SIG-M5 (cell line): ENCODE measurements at places on chromosomes 16 and 17.

GRCh38 chr16:67676516-67676915, 9.9 kb downstream of the C16orf86 start:
- no peak for DNase-seq

DNA sequence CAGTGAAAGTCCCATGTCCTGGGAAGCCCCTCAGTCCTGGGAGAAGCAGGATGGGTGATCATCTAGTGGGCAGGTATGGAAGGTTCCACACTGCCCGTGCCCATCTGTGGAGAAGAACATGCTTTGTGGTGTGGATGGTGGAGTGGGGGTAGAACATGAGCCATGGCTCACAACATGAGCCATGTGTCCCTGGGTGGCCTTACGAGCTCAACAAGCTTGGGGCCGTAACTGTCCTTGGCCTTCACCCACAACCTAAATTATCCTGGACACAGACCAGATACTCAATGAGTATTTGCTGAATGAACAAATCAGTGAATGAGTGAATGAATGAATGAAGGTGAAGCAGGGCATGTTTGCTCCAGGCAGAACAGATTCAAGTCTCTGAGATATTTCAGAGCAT, 13.5 kb downstream of the SOX8 start:
- no peak for DNase-seq

- DNase-seq: no peak
Measured at GRCh38 chr16:1557576-1557975, 24.1 kb downstream of the TMEM204 start.

- DNase-seq: no peak
Measured at GRCh38 chr16:86403541-86404163, 106.7 kb upstream of the FOXF1 start.

GRCh38 chr16:26863931-26864330, 202.8 kb upstream of the C16orf82 start:
- no peak for DNase-seq

DNA sequence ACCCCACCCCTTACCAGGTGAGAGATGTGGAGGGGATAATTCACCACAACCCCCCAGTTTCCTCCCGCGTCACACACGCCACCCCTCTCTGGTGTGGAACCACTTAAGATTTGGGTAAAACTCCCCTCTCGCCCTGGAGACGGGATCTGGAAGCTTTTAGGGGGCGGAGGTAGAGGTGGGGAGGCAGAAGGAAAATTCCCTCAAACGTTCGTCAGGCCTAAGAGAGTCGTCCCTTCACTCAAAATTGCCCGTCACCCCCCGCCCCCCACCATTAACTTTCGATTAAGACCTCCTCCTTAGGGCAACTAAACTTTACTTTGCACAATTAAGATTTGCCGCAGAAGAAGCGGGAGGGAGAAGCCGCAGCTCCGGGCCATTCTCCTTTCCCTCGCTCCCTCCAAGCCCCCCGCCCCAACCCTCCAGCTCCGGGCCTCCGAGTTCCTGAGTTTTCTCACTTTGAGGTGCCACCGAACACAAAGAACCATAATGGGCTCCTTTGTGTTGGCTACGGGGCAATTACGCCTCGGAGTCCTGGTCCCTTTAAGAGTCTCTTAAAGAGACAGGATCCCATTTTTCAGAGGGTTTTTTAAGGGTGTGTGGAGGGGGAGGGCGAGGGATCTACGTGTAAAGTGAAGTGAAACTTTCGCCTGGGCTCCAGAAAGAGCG, 985 bp upstream of the FZD2 start:
- no peak for DNase-seq

GRCh38 chr17:36493956-36494355, 7.5 kb downstream of the ZNHIT3 start:
- no peak for DNase-seq

DNA sequence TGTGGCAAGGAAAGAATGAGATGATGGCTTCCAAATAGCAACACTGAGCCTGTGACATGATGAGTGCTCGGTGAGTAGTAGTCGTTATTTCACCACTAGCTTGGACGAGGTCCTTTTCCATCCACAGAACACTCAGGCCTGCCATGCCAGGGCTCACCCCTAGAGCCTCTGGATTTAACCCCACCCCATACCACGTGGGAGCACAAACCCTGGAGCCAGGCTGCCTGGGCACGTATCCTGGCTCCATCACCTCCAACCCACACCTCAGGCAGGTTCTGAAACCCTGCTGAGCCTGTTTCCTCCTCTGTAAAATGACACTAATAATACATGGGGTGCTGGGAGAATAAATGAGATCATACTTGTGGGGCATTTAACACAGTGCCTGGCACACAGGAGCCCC, 192.4 kb downstream of the KATNIP start:
- no peak for DNase-seq

DNA sequence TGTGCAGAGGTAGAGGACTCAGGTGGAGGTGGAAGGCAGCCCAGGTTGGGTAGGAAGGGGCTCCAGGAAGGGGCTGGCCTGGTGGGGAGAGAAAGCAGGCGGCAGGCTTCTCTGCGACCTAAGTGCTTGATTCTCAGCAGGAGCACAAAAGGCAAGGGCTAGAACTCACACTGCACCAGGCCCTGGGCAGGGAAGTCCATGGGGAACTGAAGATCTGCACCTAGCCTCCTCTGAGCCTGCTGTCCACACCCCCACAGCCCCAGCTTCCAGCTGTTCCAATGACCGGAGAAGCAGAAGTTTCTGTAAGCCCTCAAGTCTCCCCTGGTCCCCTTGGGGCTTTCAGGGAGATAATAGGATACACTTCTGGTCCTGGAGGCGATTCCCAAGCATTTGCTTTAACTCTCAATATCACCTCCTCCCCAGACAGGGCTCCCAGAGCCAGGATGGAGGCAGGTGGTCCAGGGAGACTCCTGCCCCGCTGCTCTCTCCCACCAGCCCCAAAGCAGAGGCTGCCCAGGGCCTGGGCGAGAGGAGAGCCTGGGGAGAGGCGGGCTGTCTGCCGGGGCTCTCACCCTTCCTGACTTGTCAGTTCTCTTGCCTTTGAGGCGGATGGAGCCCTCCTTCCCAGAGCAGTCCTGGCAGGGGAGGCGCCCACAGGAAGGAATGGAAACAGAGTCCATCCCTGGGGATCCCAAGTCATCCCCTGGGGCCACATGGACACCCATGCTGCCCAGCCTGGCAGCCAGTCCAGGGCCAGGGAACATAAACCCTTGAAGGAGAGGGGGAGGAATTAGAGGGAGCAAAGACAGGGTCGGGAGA, 126.0 kb downstream of the RBFOX3 start:
- DNase-seq: no peak

DNA sequence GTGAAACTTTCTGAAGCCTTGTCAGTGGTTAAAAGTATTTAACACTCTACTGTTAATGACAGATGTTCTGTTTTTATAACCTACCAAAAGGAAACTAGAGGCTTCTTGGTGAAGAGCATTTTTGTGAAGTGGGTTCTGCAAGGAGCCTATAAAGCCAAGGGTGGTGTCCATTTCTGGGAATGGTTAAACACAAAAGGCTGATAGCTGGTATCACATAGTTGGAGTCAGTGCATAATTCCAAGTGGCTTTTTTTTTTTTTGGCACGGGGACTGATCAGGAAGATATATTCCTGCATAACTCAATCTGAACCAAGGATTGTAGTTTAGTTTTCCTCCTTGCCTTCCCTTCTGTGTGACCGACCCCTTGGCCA, 27.6 kb upstream of the KPNB1 start:
- no peak for DNase-seq

- no peak for DNase-seq
Measured at GRCh38 chr17:73166731-73167581, 2.1 kb downstream of the SSTR2 start.

- DNase-seq: no peak
Measured at GRCh38 chr16:69927056-69927757, 23.9 kb upstream of the CLEC18A start.

- no peak for DNase-seq
Measured at GRCh38 chr16:74449470-74449869, 28.2 kb upstream of the CLEC18B start.

DNA sequence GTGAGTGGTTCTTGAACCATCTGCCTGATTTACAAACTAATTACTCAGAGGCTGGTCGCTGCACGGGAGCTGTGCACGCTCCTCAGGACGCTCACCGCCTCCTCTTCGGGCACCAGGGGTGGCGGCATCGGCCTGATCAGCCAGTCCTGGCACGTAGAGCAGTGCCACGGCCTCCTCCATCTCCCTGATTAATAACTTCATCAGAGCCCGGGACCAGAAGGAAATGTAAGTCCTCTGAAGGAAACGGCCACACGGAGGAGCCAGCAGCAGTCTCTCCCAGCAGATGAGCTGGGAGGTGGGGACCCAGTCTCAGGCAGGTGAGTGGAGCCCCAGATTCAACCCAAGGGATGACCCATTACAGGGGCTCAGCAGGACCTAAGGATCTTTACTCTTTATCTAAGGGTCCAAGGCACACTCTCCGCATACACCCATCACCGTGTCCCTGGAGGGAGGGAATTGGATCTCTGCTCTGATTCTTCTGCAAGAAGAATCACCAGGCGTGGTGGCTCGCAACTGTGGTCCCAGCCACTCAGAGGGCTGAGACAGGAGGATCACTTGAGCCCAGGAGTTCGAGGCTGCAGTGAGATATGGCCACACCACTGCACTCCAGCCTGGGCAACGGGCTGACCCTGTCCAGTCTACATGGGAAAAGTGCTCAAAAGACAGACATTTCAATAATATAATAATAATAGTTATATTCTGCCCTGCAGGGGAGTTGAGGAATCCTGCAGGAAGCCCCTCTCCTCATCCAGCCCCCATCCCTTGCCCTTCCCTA, 366.5 kb downstream of the SEC14L1 start:
- no peak for DNase-seq
